Left lung (tissue), 14 donors: ENCODE measurements at places on chromosomes 11 and 22.

DNA sequence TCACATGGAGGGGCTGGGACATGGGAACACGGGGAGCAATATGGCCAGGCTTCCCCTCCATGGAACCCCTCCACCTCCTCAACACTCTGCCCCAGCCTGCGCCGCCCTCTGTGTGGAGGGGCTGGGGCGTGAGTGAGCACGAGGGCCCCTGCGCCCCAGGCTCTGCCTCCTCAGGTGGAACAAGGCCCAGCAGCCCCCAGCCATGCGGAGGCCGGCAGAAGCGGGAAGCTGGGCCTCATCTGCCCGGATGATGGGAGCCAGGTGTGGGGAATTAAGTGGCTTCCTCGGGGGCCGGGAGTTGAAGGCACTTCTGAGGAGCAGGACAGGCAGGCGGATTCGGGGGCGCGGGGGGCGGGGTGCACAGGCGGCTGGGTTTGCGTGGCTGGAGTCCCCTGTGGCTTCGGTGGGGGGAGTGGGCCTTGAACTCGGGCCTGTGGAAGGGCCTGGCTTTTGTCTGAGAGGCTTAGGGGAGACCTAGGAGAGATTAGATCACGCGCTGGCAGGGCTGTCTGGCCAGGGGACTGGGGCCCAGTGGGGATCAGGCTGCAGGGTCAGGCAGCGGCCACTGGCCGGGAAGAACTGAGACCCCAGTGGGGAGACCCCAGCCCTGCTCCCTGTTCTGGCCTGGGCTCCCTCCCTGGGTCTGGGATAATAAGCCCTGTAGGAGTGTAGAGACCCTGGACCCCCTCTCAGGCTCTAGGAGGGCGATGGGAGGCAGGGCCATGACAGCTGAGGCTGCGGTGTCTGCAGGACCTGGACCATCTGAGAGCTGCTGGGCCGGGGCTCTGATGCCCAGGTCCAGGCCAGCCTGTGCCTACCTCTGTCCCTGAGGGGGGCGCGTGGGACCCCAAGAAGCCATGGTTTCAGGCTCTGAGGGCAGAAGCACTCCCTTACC, 13.3 kb downstream of the PRR33 start:
- H3K36me3 ChIP-seq = peaks cover 10% of the 10 kb centered on the region
- no peak overlapping the region for H3K27ac ChIP-seq
- DNase-seq = no peak

DNA sequence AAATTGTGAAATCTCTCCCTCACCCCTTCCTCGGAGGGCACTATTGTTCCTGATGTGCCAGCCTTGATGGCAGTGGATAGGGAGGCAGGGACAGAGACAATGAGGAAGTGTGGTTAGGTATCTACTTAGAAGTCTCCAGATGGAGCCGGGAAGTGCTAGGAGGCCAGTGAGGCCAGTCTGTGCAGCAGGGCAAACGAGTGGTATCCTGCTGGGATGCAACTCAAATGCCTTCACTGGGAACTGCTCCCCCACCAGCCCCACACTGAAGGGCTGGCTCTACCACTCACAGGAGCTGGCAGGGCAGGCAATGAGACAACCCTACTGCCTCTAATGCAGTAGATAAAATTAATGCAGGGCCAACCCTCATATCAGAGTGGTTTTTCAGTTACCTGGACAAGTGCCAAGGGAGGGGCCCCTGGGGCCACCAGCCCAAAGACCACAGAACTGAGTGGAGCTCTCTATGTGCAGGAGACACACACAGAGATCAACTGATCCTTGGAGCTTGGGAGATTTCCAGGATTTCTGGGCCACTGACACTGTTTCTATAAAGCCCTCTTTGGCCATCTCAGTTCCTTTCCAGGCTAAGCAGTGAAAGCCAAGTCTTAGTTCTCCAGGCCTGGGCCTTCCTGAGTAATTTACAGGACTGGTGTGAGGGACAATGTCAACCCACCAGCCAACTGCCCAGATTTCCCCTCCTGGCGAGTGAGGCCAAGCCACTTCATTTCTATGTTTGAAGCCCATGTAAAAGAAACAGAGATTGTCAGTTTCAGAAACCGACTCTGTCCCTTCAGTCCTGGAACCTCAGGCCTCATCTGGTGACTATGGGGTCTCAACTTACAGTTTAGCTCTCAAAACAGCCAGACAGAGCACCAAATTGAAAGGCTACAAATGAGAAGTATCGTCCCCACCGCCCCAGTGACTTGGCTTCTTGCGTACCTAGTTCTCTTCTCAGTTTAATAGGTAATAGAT, 4.1 kb downstream of the MIF start:
- no peak for DNase-seq
- no peak overlapping the region for H3K4me3 ChIP-seq
- peaks cover 5% of the 10 kb centered on the region for H3K4me1 ChIP-seq
- H3K27me3 ChIP-seq = no peaks in the 10 kb centered on the region
- peaks cover 26% of the 10 kb centered on the region for H3K36me3 ChIP-seq

- no peak for DNase-seq
- no peaks in the 10 kb centered on the region for H3K36me3 ChIP-seq
- no peaks in the 10 kb centered on the region for H3K4me1 ChIP-seq
- no peaks in the 10 kb centered on the region for H3K27me3 ChIP-seq
- H3K27ac ChIP-seq = no peak overlapping the region
- H3K4me3 ChIP-seq = no peak overlapping the region
These were observed 208.5 kb upstream of the GRIA4 start for GRCh38 chr11:105401269-105401809.

GRCh38 chr22:38879108-38879729, 7.2 kb upstream of the CBX6 start:
- H3K4me1 ChIP-seq = peaks cover 15% of the 10 kb centered on the region
- DNase-seq = no peak
- H3K36me3 ChIP-seq = no peaks in the 10 kb centered on the region
- H3K27me3 ChIP-seq = no peaks in the 10 kb centered on the region
- no peak overlapping the region for H3K27ac ChIP-seq
- no peak overlapping the region for H3K4me3 ChIP-seq

GRCh38 chr11:64752175-64752970, 7.4 kb downstream of the PYGM start:
- no peak overlapping the region for H3K27ac ChIP-seq
- no peaks in the 10 kb centered on the region for H3K27me3 ChIP-seq
- H3K36me3 ChIP-seq = peaks cover 5% of the 10 kb centered on the region
- no peak overlapping the region for H3K4me3 ChIP-seq
- H3K4me1 ChIP-seq = no peaks in the 10 kb centered on the region

DNA sequence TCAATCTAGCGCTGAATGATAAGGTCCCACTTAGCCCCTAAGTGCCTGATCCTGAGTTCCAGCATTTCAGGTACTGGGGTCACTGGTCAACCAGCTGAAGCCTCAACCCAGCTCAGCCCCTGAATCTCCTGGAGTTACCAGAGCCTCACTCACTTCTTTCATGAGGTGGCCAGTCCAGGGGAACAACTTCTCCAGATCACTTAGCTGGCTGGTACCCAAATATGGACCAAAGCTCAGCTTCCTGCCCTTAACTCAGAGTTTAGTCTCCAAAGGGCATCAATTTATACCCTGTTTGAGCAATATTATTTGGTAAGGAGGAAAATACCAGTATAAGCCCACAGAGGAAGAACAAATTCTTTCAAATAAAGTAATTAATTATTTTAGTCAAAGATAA, 105.6 kb downstream of the SLC1A2 start:
- no peaks in the 10 kb centered on the region for H3K36me3 ChIP-seq
- H3K27ac ChIP-seq = no peak overlapping the region
- no peaks in the 10 kb centered on the region for H3K4me1 ChIP-seq
- H3K27me3 ChIP-seq = no peaks in the 10 kb centered on the region

DNA sequence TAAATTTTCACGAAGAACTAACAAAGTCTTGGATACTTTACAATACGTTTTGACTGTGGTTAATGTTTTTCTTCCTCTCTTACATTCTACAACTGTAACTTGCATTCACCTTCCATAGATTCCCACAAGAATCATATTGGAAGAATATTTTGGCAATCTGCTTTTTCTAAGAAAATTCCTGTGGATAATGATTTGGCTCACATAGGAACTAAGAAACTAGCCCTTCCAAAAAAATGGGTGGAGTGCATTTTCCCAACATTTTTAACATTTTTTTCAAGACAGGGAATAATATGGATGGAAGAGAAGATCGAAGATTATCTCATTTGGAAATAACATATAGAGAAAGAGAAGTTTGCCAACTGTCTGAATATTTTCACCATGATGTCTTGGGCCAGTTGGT, 256.9 kb upstream of the POU2AF2 start:
- no peak for DNase-seq
- H3K4me1 ChIP-seq = no peaks in the 10 kb centered on the region
- H3K27ac ChIP-seq = no peak overlapping the region
- H3K27me3 ChIP-seq = no peaks in the 10 kb centered on the region

DNA sequence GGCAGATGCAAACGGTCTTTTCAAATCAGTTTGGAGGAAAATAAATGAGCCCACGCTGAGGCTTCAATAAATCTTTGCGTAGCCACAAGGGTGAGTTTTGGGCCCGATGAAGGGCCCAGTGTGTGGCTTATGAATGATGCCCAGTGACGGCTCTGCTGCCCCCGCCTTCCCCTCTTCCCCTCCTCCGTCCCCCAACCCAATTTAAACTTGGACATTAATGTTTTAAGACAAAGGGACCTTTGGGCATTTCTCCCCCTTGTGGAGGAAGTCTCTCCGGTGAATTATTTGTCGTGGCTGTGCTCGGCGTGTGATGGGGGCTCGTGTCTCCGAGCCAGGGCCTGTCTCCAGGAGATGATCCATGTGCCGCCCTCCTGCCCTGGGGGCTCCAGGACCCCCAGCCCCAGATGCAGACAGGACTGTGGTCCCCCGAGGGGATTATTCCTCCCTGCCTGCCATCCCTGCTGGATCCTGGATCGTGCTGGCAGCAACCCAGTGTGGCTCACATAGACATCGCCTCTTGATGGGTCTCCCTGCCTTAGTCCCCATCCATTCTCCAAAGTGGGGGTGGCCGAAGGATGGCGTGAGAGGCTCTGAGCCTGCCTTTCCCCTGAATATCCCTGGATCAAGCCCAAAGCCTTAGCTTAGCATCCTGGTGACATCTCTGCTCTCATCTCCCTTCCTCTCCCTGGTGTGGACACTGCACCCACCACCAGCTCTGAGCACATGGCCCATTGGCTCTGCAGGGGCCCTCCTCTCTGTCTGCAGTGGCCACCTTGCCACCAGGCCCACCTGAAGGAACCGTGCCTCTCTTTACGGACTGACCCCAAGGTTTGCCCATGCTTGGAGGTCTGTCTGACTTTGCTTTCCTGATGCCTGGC, 56.4 kb downstream of the SMIM38 start:
- H3K27ac ChIP-seq = no peak overlapping the region
- no peaks in the 10 kb centered on the region for H3K36me3 ChIP-seq
- no peak for DNase-seq
- H3K4me1 ChIP-seq = no peaks in the 10 kb centered on the region
- H3K4me3 ChIP-seq = no peak overlapping the region
- H3K27me3 ChIP-seq = peaks cover 7% of the 10 kb centered on the region
